Left ventricle myocardium inferior (tissue), 1 donor: ENCODE measurements at places on chromosomes 2 and 18. TPM values are rescaled to one million over a fixed set of nuclear protein-coding genes. Genes with fewer than 3 reads are reported as not detected.

GRCh38 chr2:201275990-201276389, 15.7 kb downstream of the CASP8 start:
- peaks cover 52% of the 10 kb centered on the region for H3K36me3 ChIP-seq
- DNase-seq: no peak
- no peak overlapping the region for H3K4me3 ChIP-seq
- H3K27ac ChIP-seq: no peak overlapping the region
- no peaks in the 10 kb centered on the region for H3K27me3 ChIP-seq

GRCh38 chr18:8709248-8710059, 4.1 kb downstream of the MTCL1 start:
- H3K27me3 ChIP-seq: peaks cover 15% of the 10 kb centered on the region
- DNase-seq: no peak
- no peaks in the 10 kb centered on the region for H3K36me3 ChIP-seq
- H3K4me1 ChIP-seq: peaks cover 22% of the 10 kb centered on the region

GRCh38 chr18:62318228-62319180, 6.6 kb upstream of the TNFRSF11A start:
- peaks cover 30% of the 10 kb centered on the region for H3K27me3 ChIP-seq
- H3K36me3 ChIP-seq: no peaks in the 10 kb centered on the region
- H3K4me3 ChIP-seq: no peak overlapping the region
- H3K4me1 ChIP-seq: no peaks in the 10 kb centered on the region
- DNase-seq: no peak

- no peak overlapping the region for H3K4me3 ChIP-seq
- H3K36me3 ChIP-seq: no peaks in the 10 kb centered on the region
- no peaks in the 10 kb centered on the region for H3K4me1 ChIP-seq
- DNase-seq: no peak
These were observed 235.7 kb downstream of the KCNJ3 start for GRCh38 chr2:154934213-154934612.

GRCh38 chr18:24176727-24177416, 38.0 kb downstream of the CABYR start:
- peaks cover 47% of the 10 kb centered on the region for H3K36me3 ChIP-seq
- DNase-seq: peak; percentile 42
- no peak overlapping the region for H3K4me3 ChIP-seq
- no peaks in the 10 kb centered on the region for H3K27me3 ChIP-seq
- no peak overlapping the region for H3K27ac ChIP-seq

DNA sequence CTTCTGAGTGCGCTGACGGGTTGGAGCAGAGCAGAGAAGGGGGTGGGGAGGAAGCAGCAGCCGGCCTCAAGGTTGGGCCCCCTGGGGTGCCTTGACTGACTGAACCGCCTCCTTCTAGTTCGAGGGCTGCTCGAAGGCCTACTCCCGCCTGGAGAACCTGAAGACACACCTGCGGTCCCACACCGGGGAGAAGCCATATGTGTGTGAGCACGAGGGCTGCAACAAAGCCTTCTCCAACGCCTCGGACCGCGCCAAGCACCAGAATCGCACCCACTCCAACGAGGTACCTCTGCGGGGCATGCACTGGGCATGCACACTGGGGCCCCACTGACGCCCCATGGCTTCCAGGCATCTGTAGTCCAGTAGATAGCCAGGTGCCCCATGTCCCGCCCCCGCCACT, 246.9 kb downstream of the GLI2 start:
- no peaks in the 10 kb centered on the region for H3K36me3 ChIP-seq
- H3K27ac ChIP-seq: no peak overlapping the region
- no peaks in the 10 kb centered on the region for H3K4me1 ChIP-seq
- no peak for DNase-seq
- H3K4me3 ChIP-seq: no peak overlapping the region

Gene SLC9A4
- not detected for total RNA-seq

DNA sequence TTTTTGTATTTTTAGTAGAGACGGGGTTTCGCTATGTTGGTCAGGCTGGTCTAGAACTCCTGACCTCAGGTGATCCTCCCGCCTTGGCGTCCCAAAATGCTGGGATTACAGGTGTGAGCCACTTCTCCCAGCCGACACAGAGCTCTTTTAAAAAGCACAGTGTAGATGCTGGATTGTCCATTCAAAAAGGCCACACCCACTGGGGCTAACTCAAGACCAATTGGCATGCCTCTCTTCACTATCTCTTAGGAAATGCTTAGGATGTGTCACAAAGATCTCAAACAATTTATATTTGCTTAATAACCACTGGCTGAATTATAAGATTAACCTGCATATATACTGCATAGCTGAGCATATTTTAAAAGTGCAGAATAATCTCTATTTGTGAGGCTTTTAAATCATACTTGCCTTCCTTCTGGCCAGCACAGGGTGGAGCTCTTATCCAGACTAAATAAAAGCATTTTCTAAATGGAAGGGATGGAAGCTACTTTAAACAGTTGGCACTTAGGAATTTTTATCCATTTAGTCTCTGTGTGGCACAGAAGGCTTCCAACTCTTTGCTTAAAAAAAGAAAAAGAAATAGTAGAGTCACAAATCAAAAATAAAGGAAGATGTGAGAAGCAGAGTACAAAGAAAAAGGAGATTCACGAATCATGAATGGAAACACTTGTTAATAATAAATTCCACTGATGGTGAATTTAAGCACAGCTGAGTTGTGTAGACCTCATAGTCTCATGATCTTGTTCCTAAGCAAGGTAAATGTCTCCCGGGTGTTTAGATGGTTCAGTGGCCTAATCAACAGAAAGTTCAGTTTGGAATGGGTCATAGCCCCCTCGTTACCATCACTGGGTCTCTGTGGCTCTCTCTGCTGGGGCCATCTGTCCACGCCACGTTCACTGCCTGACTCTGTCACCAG, 22.4 kb downstream of the CRYGD start:
- no peak overlapping the region for H3K27ac ChIP-seq
- no peak overlapping the region for H3K4me3 ChIP-seq
- peaks cover 14% of the 10 kb centered on the region for H3K4me1 ChIP-seq
- no peak for DNase-seq
- H3K27me3 ChIP-seq: peaks cover 12% of the 10 kb centered on the region

- H3K4me3 ChIP-seq: no peak overlapping the region
- H3K27me3 ChIP-seq: no peaks in the 10 kb centered on the region
- peak overlapping the region; percentile 20 for H3K27ac ChIP-seq
- DNase-seq: no peak
- no peaks in the 10 kb centered on the region for H3K36me3 ChIP-seq
- H3K4me1 ChIP-seq: no peaks in the 10 kb centered on the region
These were observed 22.8 kb upstream of the VPS4B start for GRCh38 chr18:63445037-63445436.

DNA sequence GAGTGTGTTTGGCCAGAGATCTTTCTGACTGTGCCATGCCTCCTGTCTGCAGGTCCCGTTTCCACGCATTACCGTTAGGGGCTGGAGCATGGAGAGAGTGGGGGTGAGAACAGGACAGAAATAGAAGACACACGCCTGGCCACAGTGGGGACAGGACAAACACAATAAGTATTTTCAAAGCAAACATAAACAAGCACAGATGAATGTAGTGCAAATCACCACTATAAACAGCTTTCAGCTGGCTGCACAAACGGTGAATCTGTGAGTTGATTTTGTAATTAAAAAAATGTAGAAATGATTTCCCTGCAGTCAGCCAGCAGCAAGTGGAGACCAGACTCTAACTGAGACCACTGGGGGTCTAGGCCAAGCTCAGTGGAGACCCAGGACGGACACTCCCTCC, 6.8 kb downstream of the KCNK3 start:
- no peak overlapping the region for H3K4me3 ChIP-seq
- H3K27me3 ChIP-seq: peaks cover 61% of the 10 kb centered on the region
- H3K27ac ChIP-seq: no peak overlapping the region
- no peak for DNase-seq
- no peaks in the 10 kb centered on the region for H3K36me3 ChIP-seq
- H3K4me1 ChIP-seq: peaks cover 26% of the 10 kb centered on the region

Gene RELCH
- 15.5 TPM for total RNA-seq

- no peak overlapping the region for H3K4me3 ChIP-seq
- no peaks in the 10 kb centered on the region for H3K27me3 ChIP-seq
- DNase-seq: no peak
- no peaks in the 10 kb centered on the region for H3K36me3 ChIP-seq
- H3K4me1 ChIP-seq: peaks cover 21% of the 10 kb centered on the region
- no peak overlapping the region for H3K27ac ChIP-seq
These were observed 18.9 kb downstream of the STON1 start for GRCh38 chr2:48548840-48549239.

DNA sequence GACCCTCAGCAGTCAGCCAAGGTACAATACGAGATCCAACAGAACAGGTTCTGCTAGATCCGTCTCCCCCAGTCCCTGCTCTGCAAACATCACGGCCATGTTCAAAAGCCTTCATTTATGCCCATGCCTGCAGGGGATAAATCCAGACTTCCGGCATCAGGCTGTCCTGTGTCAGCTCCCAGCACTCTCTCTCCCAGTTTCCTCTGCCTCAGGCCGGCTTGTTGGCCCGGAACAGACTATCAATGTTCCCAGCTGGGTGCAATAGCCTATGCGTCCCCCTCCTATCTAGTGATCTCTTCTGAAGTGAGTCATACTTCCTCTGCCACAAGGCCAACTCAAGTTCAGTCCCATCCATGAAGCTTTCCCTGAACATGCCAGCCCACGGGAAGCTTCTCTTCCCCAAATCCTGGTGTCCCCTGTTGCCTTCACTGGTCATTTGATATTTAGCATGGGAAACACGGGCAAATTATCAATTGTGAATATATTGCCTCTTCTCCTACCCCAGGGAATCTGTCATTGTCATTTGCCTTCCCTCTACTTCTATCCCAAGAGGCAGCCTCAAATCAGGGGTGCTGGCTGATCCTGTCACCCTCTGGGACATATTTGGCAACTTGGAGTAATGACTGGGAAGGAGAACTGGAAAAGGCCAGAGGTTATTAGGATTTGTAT, 51.1 kb downstream of the CAPN13 start:
- DNase-seq: no peak
- H3K4me1 ChIP-seq: no peaks in the 10 kb centered on the region
- no peaks in the 10 kb centered on the region for H3K36me3 ChIP-seq
- H3K27ac ChIP-seq: no peak overlapping the region

Gene MTHFD2
- total RNA-seq: 17.8 TPM

Gene POMC
- 7.5 TPM for total RNA-seq

Gene DSG3
- not detected for total RNA-seq

DNA sequence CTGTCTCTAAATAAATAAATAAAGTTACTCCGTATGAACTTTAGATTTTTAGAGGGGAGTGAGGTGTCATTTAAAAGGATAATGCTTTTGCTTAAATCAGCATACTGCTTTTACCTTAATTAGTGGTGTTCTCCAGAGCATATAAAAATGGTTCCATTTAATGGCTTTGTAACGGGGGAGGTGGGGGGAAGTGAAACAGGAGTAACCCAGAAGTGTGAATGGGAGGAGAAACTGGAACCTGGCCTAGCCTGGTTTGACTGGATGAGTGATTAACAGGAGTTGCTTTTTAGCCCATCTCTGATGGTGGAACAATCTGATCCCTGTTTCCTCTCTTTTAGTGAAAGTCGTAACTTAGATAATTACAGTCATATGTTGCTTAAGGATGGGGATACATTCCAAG, 1.6 kb downstream of the CNDP2 start:
- DNase-seq: no peak
- no peaks in the 10 kb centered on the region for H3K27me3 ChIP-seq
- peak overlapping the region; percentile 95 for H3K27ac ChIP-seq
- H3K36me3 ChIP-seq: peaks cover 23% of the 10 kb centered on the region

- no peak for DNase-seq
- no peaks in the 10 kb centered on the region for H3K36me3 ChIP-seq
- no peaks in the 10 kb centered on the region for H3K27me3 ChIP-seq
These were observed 205.3 kb downstream of the ANAPC1 start for GRCh38 chr2:111678651-111679050.

Gene TLX2
- not detected for total RNA-seq

DNA sequence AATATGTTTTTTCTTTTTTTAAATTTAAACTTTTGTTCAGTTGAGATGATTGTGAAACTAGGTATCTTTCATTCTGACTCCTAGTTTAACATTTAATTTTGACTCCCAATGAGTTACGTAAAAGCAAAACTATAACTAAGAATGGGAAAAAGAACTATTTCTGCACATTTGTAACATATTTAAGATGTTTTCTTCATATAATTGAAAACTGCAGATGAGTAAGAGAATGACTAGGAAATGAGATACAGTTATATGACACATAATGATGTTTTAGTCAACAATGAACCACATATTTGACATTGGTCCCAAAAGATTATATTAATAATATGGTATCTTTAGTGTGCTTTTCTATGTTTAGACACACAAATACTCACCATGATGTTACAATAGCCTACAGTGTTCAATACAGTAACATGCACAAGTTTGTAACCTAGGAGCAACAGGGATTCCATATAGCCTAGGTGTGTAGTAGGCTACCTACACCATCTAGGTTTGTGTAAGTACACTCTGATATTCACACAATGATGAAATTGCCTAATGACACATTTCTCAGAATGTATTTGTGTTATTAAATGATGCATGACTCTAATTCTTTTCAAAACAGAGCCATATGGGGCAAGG, 12.6 kb downstream of the ERMN start:
- no peak overlapping the region for H3K27ac ChIP-seq
- H3K4me3 ChIP-seq: no peak overlapping the region
- no peaks in the 10 kb centered on the region for H3K36me3 ChIP-seq

Gene LYPD6B
- total RNA-seq: not detected

DNA sequence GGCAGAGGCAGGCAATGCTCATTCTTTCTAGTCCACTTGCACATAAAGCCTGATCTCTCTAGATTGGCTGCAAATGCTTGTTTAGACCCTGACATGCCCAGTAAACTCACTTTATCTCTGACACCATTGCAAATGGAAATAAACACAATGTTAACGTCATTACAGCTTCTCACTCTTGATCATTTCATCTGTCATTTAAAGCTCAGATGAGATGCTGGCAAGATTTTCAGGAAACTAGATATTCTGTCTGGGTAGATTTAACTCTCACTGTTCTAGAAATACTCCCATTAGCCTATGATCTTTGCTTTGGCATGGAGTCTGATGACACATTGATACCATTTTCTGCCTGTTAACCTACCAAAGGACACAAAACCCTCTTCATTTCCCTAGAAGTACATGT, 320.7 kb upstream of the HNRNPA3 start:
- no peaks in the 10 kb centered on the region for H3K4me1 ChIP-seq
- no peaks in the 10 kb centered on the region for H3K36me3 ChIP-seq
- H3K27ac ChIP-seq: no peak overlapping the region
- H3K27me3 ChIP-seq: peaks cover 52% of the 10 kb centered on the region

- DNase-seq: no peak
- no peak overlapping the region for H3K4me3 ChIP-seq
- no peaks in the 10 kb centered on the region for H3K36me3 ChIP-seq
- H3K4me1 ChIP-seq: peaks cover 19% of the 10 kb centered on the region
These were observed 186.3 kb downstream of the RIT2 start for GRCh38 chr18:42929181-42929580.

Gene IL1F10
- total RNA-seq: not detected

DNA sequence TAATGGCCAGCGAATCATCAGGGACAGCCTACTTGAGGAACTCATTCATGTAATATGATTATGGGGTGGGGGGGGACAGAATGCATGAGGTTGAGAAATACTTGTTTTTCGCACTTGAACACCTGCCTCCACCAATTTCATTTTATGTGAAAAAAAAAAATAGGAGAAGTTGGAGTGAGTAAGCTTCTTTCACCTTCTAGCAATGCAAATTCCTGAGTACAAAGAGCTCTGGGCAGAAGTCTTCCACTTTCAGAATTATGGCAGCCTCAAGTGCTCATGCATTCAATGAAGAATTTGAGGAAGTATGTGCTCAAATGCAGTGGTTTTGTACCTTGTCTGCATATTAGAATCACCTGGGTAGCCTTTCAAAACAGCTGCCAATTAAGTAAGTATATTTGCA, 40.1 kb upstream of the GPD2 start:
- H3K4me3 ChIP-seq: no peak overlapping the region
- DNase-seq: no peak
- H3K4me1 ChIP-seq: peaks cover 12% of the 10 kb centered on the region
- H3K36me3 ChIP-seq: no peaks in the 10 kb centered on the region
- no peaks in the 10 kb centered on the region for H3K27me3 ChIP-seq
